ENCODE measurements at places on chromosomes 16 and 17.

DNA sequence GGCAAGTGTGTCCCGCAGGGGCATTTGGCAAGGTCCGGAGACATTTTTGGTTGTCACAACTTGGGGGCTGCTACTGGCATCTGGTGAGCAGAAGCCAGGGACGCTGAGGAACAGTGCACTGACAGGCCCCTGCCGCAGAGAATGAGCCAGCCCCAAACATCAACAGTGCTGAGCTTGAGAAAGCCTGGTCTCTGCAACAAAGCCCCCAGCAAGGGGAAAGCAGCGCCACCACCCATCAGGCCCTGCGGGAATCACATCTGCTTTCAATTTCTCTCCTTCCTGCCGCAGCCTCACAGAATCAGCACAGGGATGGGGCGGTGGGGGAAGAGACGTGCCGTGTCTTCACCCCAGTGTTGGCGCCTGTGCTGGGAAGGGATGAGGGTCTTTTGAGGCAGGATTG, 14.8 kb upstream of the PRPSAP1 start:
- DNase-seq: peak; percentile 66

DNA sequence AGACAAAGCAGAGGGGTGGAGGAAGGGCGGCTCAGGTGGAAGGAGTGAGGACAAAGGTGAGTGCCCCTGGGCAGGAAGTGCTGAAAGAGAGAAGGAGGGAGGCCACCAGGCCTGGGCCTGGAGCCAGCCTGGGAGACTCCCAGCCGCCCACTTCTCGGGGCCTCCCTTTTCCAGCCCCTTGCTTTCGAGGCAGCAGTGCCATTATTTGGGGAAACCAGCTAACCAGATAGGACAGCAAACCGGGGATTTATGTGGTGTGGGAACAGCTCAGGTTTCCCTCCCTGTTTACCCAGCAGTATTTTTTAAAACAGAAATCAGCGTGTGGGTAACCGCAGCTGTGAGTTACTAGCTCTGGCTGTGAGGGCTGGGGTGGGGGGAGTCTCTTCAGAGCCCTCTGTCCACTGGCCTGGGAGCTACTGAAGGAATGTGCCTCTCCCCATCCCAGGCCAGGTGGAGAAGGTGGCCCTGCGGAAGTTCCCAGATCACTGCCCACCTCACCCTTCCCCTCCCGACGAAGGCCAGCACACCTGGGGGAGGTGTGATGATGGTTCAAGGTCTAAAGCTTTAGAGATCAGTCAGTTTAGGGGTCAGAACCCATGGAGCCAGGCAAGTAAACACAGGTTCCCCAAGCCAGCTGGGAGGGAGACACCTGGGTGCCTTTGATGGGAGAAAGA, 8.4 kb upstream of the MEOX1 start:
- DNase-seq: no peak

- DNase-seq: no peak
Observed at GRCh38 chr17:42818379-42818778, 5.7 kb downstream of the BECN1 start.

- DNase-seq: peak; percentile 74
Observed at GRCh38 chr17:27319541-27320221, 25.8 kb downstream of the WSB1 start.

GRCh38 chr16:22659933-22660332, 149.2 kb downstream of the NPIPB5 start:
- DNase-seq: no peak

DNA sequence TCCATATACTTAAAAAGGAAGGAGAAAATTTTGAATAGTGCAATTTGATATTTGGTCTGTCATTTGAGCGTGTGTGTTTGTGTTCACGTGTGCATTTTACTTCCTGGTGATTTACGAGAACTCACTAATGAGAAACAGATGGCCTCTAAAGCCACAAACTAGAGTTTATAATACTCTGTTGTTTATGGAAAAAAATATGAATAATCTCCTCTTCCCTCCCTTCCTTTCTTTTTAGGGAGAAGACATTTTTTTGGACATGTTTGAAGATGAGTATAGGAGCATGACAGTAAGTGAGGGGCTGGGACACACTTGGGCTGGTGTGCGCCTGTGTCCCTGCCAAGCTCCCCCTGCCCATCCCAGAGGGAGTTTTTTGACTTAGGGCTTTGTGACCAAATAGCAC, 102.7 kb downstream of the CLEC16A start:
- peak; percentile 62 for DNase-seq
